ENCODE measurements at places on chromosomes 7 and 10.

DNA sequence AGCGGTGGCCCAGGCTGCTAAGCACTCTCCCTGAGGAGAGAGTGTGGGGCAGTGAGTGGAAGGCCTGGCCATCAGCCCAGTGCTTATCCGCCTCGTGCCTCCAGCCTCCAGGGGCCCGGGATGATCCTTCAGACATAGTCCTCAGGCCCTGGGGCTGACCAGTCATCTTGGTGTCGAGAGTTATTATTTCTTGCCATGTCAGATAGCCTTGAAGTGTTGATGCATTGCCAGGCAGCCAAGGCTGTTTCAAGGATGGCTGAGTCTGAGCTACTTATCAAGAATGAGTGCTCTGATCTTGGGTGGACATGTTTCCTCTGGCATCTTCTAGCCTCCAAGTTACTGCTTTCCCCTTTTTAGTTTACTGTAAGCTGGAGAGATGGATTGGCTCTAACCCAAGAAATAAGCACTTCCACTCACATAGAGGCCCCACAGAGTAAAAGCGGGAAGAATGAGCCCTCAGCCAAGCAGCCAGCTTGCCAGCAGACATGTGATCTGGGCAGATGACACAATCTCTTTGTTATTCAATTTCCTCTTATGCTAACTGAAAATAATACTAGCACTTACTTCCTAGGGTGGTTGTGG is 136.5 kb upstream of the NAMPT start:
- DNase-seq = no peak

DNA sequence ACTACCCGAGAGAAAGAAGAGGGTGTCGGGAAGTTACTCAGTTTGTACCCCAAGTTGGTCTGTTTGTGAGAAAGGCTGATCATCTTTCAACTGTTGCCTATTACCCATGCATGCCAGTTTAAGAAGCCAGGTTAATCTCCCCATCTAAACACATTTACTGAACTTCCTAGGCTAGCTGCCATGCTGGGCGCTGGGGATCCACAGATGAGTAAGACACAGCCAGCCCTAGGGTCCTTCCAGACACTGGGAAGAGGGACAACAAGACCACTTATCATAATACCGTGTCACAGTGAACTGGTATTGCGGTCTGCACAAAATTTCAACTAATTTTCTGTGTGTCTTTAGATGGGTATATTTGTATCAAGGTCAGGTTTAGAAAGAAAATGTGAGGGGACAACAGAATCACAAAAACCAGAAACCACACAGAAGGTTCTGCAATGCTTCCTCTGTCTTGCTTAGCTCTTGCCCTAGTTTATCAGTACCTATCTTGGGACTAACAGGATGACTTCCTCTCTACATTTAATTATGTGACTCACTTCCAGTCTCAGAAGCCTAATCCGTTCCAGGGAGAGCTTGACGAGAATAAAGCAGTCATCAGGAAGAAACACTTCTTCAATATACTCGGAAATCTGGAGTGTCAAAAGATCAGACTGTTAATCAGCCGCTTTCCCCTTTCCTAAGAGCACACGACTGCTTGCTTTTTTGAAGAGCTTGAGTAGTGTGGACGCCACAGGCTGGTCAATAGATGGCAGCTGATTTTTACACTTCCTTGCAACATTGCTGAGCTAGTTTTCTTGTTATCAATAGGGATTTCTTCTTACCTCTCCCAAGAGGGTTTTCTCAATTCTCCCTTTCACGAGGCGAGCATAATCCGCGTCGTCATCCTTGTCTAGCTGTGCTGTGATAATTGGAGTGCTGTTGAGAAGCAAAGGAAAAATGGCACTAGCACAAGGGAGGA is 45.7 kb downstream of the POLR3A start:
- no peak for DNase-seq

DNA sequence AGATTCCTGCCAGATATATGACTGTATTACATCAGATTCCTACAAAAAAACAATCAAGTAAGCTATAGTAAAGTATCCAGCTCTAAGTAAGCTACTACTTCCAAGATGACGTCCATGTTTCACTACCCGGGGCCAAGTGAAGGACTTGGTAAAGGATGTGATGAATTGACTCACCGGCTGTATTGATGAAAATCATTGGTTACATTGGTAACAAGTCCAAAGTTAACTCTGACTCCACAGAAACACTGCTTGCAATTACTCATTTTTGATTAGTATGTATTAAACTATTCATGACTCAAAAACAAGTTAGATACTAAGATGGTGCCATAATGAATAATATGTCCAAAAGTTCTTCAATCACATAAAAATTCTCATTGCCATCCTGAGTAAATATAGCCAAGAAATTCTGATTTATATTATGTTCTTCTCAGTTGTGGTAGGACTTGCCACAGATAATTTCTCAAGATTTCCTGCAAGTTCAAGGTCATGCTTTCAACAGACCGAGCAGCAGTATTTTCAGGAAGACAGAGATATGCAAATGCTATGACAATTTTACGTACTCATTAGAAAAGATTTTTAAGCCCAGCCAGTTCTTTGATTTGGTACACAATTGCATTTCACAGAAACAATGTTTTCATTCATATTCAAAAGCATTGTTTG is 12.6 kb upstream of the DNAJC1 start:
- DNase-seq = no peak

DNA sequence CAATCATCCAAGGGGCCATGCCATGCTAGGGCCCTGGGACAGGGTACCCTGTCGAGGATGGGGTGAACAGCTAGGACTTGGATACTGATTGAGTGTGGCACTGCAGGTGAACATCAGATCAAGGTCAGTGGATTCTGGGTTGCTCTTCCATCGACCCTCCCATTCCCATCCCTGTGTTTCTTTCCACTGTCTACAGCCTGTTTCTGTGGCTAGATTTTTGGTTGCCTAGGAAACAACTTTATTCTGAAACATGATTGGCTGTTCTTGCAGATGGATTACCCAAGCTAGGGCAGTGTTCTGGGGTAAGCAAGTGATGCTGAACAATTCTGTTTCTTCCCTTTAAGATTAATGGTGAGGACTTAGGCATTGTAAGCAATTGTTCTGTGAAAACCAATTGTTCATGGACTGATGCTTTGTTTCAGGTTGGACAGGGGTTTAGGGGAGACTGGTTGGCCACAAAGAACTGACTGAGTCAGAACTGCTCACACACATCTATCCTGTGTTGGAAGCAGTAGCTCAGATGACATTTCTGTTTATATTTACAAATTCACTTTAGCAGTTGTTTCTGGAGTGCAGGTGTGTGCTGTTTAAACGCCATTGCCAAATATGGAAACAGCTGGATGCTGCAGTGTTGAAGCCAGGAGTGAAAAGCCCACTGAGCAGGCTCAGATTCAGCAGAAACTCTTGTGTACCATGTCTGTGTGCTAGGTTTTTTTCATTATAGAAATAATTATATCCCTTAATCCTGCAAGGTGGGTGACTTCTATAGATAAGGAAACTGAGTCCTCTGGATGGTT is 102.3 kb upstream of the BTBD16 start:
- no peak for DNase-seq

- no peak for DNase-seq
Measured at GRCh38 chr10:58641095-58641531, 128.4 kb downstream of the BICC1 start.

DNA sequence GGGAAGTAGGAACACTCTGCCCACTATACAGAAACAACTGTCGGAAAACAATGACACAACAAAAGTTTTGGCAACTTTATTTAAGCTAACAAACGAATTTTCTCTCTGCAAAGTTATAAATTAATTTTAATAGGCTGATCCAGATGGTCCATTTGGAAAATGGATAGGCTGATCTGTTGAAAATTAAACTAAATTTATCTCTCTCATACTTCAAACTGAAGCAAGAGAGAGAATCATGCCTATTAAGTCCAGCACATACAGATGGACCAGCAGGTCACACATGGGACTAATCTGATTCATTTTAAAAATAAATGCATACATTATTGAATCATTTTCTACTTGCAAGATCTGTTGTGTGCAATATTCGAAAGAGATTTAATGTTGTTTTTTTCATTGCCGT is 110.1 kb downstream of the BTRC start:
- no peak for DNase-seq
